ENCODE measurements at places on chromosomes 2 and 18.

GRCh38 chr2:100948942-100949811 is 52.9 kb upstream of the RPL31 start:
- no peak for DNase-seq

DNA sequence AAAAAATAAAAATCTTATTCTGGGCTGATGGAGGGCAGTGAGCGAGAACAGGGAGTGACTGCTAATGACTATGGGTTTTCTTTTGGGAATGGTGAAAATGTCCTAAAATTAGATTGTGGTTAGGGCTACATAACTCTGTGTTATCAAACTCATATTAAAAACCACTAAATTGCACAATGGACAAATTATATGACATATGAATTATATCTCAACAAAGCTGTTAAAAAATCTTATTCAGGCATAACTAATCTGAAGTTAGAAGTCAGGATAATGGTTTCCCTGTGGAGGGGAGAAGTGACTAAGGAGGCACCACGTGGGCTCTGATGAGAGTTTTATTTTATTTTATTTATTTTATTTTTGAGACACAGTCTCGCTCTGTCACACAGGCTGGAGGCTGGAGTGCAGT is 32.1 kb upstream of the DPP4 start:
- DNase-seq: no peak

DNA sequence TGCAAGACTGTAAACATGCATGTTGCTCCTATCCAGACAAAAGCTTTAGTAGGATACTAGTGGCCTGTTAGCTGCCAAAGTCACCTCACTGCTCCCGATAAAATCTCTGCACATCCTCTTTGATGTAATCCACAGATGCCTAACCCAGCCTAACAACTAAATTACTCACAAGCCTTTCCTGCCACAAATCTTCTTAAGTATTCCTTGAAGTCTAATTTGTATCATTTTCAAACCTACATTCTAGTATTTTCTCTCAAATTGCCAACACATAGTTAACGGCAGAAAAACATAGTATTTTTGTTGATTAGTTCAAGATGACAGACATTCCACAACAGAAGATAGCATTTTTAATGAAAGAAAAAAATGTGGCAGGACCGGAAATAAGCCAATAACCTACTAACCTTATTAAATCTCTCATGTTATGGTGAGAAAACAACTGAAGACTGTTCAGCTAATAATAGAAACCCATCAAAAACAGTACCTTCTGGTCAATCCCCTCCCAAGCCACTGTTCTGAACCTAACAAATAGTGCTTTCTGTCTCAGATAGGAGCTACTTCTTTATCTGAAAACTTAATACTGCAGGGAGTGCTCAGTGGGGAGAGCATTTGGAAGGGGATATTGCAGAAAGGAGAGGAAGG is at the start of gene MPP4:
TSS of gene MPP4 (minus strand) at position 57 of the 639 bp plus-strand sequence. CDS start 4,690 bp downstream, outside the sequence.
- peak; percentile 13 for DNase-seq

GRCh38 chr2:108169982-108170625 is 69.7 kb upstream of the SULT1C3 start:
- DNase-seq: peak; percentile 66

DNA sequence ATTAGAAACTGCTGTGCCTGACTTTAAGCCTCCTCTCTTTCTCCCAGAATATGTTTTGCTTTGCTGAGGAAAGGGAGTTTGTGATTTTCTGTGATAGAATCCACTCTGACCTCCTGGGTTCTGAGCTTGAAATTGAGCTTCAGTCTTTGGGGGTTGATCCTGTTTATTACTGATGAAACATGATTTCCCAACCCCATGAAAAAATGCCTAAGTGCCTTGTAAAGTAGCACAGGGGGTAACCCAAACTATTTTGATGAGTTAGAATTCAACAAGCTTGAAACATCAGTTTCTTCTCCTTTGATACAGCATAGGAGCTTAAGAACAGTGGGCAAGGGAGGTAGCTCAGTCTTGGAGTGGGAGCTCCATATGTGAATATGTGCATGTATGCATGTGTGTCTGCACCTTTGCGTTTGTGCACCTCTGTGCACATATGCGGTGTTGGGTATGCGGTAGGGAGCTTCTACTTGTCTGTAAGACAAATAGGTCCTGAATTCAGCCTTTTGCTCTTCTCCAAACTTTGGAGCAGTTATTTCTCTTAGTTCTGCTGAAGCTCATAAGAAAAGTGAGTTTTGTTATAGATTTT is 364.6 kb downstream of the OSR1 start:
- no peak for DNase-seq

- no peak for DNase-seq
Observed at GRCh38 chr2:197265924-197266323, 44.7 kb downstream of the ANKRD44 start.

- no peak for DNase-seq
Observed at GRCh38 chr18:13621886-13622619, 104.3 kb downstream of the FAM210A start.

- no peak for DNase-seq
Observed at GRCh38 chr2:197045115-197045514, 118.6 kb upstream of the PGAP1 start.

- DNase-seq: no peak
Observed at GRCh38 chr2:72999729-73000725, 71.5 kb downstream of the SFXN5 start.

DNA sequence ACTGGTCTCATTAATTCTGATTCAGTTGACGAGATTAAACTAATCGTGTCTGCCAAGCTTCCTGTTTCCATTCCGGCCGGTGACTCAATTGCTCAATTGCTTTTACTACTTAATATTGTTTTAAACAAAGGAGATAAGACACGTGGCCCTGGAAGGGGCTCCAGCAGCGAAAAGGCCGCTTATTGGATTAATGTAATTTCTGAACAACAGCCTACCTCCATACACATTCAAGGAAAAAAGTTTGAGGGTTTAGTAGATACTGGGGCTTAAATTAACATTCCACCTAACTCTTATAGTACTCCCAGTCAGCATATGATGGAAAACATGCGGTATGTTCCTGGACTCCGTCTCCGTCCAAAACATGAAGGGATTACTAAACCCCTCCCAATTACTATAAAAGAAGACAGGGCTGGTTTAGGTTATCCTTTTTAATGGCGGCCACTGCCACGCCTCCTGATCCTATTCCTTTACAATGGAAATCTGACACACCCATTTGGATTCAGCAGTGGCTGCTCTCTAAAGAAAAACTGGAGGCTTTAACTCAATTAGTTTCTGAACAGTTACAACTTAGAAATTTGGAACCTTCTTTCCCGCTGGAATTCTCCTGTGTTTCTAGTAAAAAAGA is 27.1 kb downstream of the VPS54 start:
- DNase-seq: no peak

GRCh38 chr2:212360068-212360460 is 178.5 kb downstream of the ERBB4 start:
- DNase-seq: no peak

DNA sequence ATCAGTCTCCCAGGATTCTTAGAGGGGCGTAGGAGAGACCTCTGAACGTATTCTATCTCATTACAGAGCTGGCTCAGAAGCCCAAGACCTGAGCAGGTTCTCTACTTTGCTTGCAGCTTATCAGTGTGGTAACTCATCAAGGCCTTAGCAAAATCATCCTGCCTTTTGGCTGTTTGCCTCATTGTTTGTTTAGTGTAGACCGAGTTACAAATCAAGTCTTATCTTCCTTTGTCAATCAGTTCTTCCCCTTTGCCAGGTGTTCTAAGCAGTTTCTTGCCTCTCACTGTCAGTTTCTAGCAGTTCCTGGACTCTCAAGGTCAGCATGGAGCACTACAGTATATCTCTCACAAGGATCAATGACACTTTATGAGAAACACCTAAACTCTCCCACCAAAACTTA is 30.9 kb upstream of the NAB1 start:
- DNase-seq: no peak

GRCh38 chr2:19488009-19488691 is 129.7 kb upstream of the OSR1 start:
- DNase-seq: no peak

- DNase-seq: peak; percentile 42
Observed at GRCh38 chr2:30622452-30622851, 175.4 kb downstream of the LCLAT1 start.

- DNase-seq: no peak
Observed at GRCh38 chr2:41087946-41088345, 636.1 kb upstream of the SLC8A1 start.

GRCh38 chr18:27599202-27599829 is 414.2 kb upstream of the CHST9 start:
- peak; percentile 80 for DNase-seq

GRCh38 chr2:184834699-184835397 is 236.5 kb downstream of the ZNF804A start:
- DNase-seq: no peak

GRCh38 chr2:109487871-109488655 is 125.7 kb downstream of the SEPTIN10 start:
- no peak for DNase-seq

- DNase-seq: peak; percentile 65
Observed at GRCh38 chr2:160227293-160227915, 27.3 kb upstream of the ITGB6 start.

DNA sequence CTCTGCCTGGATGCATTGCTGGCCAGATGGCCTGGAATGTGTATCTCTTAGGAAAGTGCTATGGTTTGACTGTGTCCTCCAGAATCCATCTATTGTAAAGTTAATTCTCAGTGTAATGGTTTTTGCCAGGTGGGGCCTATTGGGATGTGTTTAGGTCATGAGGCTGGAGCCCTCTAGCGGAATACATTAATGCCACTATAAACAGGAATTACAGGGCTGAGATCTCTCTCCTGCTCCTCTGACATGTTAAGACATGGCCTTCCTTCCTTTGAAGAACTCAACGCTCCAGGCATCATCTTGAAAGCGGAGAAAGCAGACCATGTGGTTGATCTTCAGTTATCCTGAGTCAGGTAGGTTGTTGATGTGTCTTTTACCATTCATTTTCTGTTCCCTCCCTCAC is 276.4 kb downstream of the RPIA start:
- DNase-seq: peak; percentile 9

DNA sequence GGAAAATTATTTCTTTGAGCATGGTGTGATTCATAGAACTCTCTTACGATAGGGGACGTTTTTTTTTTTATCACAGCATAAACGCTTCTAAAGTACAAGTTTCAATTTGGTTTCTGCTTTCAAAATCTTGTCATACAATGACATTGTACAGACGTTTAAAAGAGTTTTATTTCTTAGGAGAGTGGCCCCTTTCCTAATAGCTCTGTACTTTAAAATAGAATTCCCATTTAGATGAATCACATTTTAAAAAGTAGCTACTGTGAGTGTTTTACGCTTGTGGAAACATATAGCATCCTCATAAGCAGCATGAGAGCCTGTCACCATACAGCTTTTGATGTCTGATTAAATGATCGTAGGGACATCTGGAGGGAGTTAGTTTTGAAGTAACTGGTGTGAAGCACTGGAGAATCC is 510.9 kb downstream of the PARD3B start:
- DNase-seq: no peak

DNA sequence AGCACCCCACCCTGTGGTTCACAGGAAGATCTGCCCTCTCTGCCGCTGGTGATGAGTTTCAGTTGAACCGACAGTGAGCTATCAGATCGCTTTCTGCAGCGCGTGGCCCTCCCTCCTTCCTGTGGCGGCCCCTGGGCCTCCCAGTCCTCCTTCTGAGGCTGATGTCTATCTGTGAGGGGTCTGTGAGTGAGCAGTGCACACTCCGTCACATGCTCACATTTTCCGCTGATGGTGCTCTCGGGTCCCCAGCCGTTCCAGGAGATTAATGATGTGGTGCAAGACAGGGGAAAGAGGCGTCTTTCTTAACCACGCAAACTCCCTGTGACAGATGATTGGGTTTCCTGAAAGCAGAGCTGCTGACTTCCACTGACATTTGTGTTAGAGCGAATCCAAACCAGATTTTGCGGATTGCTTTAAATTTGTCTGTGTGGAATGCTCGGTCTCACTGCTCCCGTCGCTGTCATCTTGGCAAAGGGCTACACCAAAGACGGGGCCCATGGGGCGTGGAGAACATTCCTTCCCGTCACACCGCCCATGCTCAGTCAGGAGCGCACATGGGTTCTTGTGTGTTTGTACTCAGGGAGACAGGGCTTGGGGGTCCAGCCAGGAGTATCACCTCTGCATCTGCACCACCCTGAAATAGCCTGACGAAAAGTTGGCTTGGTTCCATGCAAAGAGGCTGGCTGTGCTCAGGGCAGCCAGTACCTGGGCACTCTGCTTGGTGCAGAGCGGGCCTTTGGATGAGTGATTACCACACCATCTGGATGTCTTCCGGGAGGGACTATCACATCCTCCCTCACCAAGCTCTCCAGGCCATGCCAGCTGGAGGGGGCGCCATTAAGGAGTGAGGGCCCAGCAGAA is 154.7 kb upstream of the HS6ST1 start:
- DNase-seq: no peak
